Activated CD4-positive, alpha-beta T cell treated with anti-CD3 and anti-CD28 coated beads for 36 hours (primary cell): ENCODE measurements at places on chromosomes 2 and 18. TPM values are rescaled to one million over a fixed set of nuclear protein-coding genes. Genes with fewer than 3 reads are reported as not detected.

GRCh38 chr18:25038261-25038660 is 313.7 kb downstream of the ZNF521 start:
- DNase-seq, result no peak

- no peak for DNase-seq
Observed at GRCh38 chr2:73053316-73054114, 18.0 kb downstream of the SFXN5 start.

DNA sequence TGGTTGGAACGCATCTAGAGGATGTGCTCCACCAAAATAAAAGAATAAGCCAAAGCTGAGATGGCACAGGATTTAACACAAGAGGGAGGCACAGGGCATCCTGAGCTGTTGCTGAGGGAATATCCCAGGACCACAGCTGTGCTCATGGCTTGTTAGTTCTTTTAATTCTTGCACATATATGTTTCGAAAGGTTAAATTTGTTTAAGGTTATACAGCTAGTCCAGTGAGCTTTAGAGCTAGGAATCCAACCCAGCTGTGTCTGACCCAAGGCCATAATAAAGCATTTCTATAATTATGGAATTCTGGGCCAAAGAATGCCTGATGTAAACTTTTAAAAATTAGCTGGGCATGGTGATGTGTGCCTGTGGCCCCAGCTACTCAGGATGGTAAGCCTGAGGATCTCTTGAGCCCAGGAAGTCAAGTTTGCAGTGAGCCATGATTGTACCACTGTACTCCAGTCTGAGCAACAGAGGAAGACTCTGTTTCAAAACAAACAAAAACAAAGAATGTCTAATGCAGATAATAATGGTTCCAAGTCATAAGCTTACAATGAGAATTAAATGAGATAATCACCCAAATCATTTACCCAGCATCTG is 66.4 kb upstream of the CCBE1 start:
- DNase-seq, result no peak

DNA sequence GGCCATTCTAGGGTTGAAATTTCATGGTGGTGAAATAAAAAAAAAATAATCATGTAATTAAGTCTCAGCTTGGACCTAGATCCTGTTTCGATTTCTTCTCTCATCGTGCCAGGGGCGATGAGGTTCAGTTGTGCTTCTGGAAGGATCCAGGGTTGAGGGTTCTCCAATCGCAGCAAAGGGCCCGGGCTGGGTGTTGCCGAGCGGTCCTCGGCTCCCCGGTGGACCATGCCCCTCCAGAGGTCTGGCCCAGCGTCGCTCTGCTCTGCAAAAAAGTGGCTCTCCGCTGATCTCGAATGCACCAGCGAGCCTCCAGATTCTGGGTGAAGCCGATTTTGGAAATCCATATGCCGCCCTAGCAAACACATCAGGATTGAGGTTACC is 39.0 kb downstream of the EN1 start:
- no peak for DNase-seq

- DNase-seq, result no peak
Observed at GRCh38 chr18:32634876-32635431, 137.9 kb downstream of the KLHL14 start.

- no peak for DNase-seq
Observed at GRCh38 chr18:22320771-22321170, 96.9 kb downstream of the CTAGE1 start.

GRCh38 chr18:39318008-39318407 is 1752.4 kb upstream of the CELF4 start:
- DNase-seq, result no peak

DNA sequence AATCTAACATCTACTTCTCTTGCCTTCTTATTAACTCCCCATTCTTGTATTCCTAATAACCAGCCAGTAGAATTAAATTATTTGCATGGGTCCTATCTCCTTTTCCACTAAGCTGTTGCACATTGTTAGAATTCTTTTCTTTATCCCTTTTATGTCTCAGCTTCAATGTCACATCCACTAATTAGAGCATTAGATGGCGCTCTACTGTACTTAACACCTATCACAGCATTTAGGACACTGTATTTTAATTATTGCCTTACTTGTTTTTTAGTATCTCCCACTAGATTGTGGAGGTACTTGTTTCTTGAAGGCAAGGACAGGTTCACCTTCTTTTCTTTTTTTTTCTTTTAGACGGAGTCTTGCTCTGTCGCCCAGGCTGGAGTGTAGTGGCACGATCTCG is 3.8 kb downstream of the LIPT1 start:
- no peak for DNase-seq

DNA sequence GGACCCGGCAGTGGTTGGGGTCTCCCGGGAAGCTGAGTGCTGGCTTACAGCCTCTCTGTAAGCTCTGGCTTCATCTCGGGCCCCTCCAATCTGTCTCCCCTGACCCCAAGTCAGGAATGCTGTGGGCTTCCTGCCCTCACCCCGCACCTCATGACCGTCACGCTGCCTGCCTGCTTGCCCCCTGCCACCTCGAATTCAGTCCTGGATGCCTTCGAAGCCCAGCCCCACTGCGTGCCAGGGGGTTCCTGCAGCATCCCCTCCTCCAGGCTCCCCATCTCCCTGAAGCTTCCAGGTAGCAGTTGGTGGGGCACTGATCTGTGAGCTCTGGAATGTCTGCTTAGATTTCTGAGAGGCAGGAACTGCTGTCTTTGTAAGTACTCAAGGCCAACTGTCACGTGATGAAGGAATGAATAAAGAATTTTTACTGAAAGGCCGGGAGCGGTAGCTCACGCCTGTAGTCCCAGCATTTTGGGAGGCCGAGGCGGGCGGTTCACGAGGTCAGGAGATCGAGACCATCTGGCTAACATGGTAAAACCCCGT is 6.5 kb downstream of the CLHC1 start:
- DNase-seq, result no peak

DNA sequence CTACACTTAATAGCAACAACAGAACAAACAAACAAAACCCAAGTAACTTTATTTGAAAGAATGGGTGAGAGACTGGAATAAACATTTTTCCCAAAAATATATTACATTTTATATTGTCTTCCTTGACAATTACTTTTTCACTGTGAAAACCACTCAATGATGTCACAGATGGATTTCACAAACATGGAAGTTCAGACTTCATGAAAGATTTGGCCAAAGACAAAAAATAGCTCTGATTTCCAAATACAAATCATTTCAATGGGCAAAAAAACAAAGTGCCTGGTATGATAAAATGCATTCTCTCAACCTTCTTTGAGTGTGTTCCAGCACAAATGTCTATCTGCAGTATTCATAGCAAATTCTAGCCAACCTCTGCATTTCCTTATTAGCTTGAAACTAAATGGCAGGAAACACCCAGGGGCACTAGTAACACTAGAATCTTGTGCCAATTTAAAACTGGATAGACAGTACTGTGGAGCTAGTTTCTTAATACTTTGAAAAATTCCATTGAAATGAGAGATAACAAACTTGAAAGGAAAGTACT is 28.5 kb upstream of the NAPG start:
- no peak for DNase-seq

DNA sequence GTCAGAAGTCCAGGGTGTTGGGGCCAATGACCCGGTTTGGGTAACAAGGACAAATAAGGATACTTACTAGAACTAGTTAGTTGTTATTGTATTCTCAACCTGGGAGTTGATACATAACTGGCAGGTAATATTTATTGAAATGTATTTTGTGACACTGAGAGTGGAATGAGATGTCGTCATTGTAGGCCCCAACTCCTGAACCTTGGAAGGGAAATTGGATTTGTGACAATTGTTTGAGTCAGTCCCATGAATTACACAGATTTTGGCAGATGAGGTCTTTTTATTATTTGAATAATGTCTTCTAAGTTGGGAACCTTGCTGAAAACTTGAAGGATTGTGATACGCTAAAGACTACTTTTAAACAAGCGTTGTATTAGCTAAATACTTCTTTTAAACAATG is 5.1 kb downstream of the TIMM21 start:
- no peak for DNase-seq

- no peak for DNase-seq
Observed at GRCh38 chr18:24915547-24915946, 436.4 kb downstream of the ZNF521 start.

DNA sequence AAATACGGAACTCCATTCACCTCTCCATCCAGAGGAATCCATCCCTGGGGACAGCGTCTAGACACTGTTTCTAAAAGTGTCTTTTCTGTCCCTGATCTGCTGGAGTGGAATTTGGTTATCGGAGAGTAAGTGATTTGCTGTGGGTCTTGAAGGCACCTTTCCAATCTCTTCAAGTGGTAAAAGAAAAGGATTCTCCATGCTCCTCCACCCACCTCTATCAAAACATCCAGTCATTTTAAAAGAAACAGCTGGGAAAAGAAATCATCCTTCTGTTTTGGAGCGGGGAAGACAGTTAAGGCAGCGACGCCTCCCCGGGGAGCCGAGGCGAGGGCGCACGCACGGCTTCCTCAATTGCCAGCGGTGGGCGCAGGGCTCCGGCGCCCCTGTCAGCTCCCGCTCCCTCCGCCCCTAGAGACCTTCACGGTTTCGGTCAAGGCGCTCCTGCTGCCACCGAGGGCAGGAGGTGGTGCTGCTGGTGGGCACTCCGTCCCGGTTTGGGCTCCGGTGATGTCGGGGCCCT is 547 bp downstream of the SLC35F5 start:
- peak; percentile 64 for DNase-seq

GRCh38 chr2:172462849-172463381 is 35.5 kb downstream of the ITGA6 start:
- DNase-seq, result peak; percentile 52

GRCh38 chr2:188765522-188766470 is 208.4 kb upstream of the COL3A1 start:
- DNase-seq, result peak; percentile 7

DNA sequence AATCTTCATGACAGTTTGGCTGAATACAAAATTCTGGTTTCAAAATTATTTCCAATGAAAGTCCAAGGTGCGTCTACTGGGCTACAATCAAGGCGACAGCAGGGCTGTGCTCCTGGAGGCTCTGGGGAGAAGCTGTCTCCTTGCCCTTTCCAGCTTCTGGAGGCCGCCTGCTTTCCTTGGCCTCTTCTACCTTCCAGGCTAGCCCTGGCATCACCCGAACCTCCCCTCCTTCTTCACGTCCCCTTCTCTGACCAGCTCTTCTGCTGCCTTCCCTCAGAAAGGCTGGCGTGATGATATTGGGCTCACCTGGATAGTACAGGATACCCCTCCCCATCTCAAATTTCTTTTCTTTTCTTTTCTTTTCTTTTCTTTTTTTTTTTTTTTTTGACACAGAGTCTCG is 115.5 kb downstream of the KCNF1 start:
- DNase-seq, result no peak

- no peak for DNase-seq
Observed at GRCh38 chr2:64383016-64383591, 70.9 kb upstream of the LGALSL start.

DNA sequence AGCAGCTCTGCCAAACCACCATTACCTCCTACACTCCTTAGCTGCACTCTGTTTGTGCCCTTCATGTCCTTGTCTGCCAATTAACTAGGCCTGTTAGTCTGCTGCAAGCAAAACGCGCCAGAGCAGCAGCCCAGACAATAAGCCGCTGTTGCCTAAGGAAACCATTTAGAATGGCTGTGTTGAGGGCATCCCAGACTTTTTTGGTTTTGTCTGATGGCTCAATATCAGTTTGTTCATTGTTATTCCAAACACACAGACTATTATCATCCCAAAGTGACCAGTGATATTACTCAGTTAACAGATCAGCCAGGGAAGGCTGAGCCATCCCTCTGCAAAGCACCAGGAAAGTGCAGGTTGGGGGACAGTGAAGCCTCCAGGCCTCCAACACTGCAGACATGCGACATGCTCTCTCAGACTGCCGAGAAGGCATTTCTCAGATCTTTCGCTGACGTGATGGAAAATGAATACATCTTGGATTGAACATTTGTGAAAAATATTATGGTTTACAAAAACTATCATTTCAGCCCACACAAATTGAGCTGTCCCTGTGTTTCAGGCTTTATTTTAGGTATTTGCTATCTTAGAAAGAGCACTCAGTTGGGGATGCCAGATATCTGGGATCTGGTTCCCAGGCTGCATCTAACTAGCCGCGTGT is 182.0 kb upstream of the HNRNPA3 start:
- DNase-seq, result no peak

GRCh38 chr2:160994141-160995002 is 165.9 kb upstream of the TANK start:
- peak; percentile 79 for DNase-seq

DNA sequence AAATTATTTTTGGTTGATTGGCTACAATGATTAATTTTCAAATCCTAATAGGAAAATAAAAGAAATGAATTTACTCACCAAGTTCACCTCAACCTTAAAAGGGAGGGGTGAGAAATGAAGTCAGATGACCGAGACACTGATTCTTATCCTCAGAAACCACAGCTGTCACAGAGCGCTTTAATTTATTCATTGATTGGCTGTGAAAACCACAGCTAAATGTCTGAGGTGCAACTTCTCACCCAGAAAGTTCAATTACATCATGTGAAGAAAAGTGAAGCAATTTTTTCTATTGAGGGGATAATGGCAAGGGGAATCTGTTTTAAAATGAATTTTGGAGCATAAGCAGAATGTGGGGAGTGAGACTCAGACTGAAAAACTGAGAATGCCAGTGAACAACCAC is 128.4 kb downstream of the RNF152 start:
- no peak for DNase-seq

DNA sequence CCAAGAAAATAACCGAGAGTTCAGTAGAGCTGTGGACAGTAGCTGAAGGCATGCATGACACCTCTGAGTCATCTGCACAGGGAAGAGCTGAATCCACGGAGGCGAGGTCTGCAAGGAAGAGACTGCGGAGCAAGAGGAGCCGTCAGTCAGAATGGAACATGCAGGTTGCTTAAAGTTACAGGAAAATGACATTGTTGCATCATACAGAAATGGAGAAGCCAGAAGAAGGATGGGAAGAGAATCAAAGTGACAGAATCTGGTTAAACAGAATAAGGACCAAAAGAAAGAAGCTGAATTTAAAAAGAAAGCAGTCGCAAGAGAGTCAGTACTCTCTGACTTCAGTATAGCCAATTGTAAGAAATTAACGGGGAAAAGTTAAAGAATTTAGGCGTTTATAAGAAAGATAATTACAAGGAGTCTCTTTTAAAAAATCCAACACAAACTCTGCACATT is 533.8 kb downstream of the ADCYAP1 start:
- no peak for DNase-seq

DNA sequence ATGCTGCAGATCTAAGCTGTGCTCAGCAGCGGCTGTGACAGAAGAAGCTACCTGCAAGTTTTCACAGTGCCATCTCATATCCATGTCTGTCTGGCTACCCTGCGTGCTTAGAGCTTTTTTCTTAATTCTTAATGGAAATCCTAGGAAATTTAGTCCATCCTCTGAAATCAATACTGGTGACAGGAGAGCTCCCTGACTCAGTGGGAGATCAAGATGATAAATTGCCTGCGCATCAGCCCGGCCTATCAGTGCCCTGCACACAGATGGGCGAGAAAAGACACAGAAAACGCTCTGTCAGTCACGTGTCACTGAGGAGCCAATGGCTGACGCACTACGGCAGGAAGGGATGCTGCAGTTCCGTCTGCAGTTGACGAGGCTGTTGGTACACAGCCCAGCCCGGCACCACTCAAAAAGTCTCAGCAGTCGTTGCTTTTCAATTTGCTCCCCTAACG is 819.6 kb upstream of the FSHR start:
- peak; percentile 82 for DNase-seq

TMEM247 gene
- total RNA-seq, result not detected

CXCR4 gene
- 75.4 TPM for total RNA-seq

CCDC85A gene
- total RNA-seq, result not detected

DUSP19 gene
- 4.0 TPM for total RNA-seq

IL1RN gene
- total RNA-seq, result 4.6 TPM

KIAA2012 gene
- not detected for total RNA-seq

CDH7 gene
- not detected for total RNA-seq
